ENCODE measurements at places on chromosomes 1 and 21.

DNA sequence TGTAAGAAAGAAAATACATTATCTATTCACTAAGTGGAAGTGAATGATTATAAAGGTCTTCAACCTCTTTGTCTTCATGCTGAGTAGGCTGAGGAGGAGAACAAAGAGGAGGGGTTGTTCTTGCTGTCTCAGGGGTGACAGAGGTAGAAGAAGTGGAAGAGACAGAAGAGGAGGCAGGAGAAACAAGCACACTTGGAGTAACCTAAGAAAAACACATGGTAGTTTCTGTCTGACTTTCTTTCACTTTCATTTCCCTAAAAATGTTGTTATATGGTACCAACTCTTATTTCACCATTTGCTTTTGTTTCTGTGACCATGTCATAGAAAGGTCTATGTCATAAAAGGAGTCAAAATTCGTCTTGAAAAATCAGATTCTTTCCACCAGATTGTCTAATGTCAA, 696.6 kb upstream of the BRINP3 start:
- no peak for DNase-seq

DNA sequence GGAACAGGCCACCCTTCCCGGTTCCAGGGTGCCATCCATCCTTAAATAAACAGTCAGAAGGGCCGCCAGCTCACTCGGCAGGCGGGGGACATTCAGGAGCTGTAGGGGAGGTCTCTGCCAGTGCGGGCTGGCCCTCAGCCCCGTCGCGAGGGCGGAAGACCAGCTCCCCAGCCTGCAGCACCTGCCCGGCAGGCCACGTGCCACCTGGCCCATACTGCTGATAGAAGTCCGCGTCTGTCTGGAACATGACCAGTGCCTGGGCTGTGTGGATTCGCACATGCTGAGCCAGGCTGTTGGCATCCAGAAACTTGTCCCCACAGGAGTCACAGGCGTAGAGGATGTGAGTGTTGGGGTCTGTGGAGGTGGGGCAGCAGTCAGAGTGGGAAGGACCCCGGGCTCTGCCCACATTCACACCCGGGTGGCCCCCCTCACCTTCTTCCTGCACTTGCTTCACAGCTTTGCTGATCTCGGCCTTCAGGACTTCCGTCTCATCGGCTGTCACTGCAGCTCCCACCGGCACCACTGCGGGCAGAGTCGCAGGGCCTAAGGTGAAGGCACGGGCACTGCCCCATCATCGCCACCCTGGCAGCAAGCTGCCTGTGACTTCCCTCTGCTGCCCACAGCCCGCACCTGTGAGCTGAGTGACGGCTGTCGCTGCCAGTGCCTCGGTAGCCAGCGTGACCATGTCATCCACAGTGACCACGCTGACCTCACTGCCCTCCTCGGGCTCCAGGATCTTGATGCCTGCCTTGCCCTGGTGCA, 33.8 kb downstream of the ZBTB17 start:
- DNase-seq = no peak

- no peak for DNase-seq
Observed at GRCh38 chr1:192615055-192615454, 20.9 kb upstream of the RGS13 start.

- DNase-seq = no peak
Observed at GRCh38 chr1:11967028-11967547, 13.2 kb upstream of the MFN2 start.

GRCh38 chr1:15915991-15916390, 59.9 kb downstream of the ZBTB17 start:
- no peak for DNase-seq

GRCh38 chr1:60621368-60621851, 461.0 kb upstream of the NFIA start:
- no peak for DNase-seq

GRCh38 chr1:29761159-29761928, 525.0 kb downstream of the PTPRU start:
- no peak for DNase-seq

GRCh38 chr1:247647864-247648263, 31.7 kb downstream of the OR13G1 start:
- no peak for DNase-seq

- no peak for DNase-seq
Observed at GRCh38 chr21:45000637-45001133, 60.9 kb downstream of the SLX9 start.

DNA sequence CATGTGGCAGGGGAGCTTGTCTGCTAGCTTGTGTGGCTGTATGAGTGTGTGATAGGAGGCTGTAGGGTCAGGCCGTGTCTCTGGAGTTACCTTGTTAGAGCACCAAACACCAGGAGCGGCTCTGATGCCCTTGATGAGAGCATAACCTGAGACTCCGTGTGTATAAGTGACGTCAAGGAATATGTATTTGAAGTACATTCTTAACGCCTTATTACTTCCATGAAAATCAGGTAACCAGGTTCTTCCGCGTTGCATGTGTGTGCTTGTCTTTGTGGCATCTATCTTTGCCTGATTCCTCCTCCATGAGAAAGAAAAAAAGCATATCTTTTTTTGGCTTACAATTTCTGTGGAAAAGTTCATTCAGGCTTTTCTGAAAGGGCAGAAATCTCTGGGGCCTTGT, 4.6 kb downstream of the OLFML3 start:
- DNase-seq = no peak

GRCh38 chr1:192812420-192813209, 3.8 kb downstream of the RGS2 start:
- no peak for DNase-seq

DNA sequence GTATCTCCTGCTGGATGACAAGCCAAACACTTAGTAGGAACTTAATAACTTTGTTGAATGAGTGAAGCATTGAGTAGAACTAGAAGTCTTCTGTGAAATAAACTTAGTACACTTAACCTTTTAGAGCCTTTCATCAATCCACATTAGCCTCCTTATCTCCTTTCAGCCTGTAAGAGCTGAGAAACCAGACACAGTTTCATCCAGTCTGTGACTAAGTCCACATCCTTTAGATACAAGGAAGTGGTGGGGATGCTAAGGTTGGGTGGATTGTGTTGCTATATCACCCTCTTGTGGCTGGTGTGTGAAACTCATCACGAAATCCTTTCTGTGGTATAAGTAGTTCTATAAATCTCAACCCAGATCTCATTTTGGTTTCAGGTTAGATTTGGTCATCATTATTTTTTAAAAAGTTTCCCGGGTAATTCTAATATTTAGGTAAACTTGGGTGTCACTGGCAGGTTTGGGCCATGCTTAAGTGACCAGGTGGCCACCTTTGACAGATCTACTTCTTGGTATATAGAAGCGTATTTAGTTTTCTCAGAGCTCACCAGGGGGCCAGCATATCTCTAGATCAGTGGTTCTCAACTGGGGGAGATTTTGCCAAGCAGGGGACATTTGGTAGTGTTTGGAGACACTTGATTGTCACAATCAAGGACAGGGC, 27.8 kb upstream of the CD84 start:
- DNase-seq = no peak

DNA sequence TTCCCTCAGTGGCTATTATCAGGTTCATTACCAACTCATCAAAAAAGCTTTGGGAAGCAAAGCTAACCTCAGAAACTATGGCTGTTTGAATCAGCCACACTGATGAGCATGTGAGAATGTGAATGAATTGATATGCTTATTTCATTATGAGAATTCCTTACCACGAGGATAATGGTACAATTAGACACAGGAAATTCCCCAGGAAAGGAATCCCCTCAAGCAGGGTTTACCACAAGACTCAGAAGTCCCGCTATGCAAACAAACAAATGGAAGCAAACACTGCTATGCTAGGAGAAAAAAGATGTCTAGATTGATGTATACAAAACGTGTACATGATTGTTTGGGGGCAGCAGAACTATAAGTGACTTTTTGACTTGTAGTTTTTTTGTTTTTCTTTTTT, 205.0 kb downstream of the HMCN1 start:
- DNase-seq = no peak

- DNase-seq = no peak
Observed at GRCh38 chr1:235878082-235878811, 11.5 kb upstream of the LYST start.

GRCh38 chr1:220908757-220909156, 29.5 kb downstream of the HLX start:
- DNase-seq = no peak

GRCh38 chr1:26744075-26744959, 43.4 kb upstream of the PIGV start:
- DNase-seq = peak; percentile 66

DNA sequence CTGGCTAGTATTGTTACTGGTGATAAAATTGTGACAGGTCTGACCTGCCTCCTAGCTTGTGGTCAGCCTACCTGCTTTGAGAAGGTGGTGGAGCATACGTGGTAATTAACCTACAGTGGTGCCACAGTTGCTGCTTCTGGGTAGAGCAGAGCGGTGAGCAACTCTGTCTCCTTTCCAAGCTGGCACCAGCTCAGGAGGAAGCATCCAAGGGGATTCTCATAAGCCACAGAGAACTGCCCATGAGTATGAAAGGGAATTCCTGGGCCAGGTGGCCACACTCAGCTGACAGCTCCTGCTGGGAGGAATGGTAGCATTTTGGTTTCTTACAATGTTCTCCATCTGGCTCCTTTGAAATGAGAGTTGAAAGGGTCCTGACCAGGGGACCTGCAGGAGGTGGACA, 39.4 kb downstream of the ATP2B4 start:
- no peak for DNase-seq
